ELR (cell line): ENCODE measurements at places on chromosomes 2 and 18.

DNA sequence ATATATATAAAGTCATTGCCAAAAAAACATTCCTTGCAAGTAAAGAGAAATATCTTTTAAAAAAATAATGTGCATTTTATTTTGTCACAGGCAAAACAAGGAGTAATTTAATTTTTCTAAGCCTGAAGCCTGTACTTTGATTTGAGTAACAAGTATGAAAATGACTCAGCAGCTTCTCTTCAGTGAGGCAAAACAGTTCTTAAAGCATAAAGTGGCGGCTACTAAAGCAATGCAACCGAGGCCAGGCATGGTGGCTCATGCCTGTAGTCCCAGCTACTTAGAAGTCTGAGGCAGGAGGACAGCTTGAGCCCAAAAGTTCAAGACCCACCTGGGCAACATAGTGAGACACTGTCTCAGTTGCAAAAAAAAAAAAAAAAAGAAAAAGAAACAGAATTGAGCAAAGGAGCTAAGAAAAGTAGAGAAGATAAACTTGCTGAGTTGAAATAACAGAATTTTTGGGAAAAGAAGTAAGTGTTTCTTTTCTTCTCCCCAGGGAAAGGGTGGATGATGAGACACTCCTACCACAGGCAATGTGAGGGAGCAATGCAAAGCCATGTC is 29.6 kb downstream of the DOK1 start:
- DNase-seq = peak; percentile 59

DNA sequence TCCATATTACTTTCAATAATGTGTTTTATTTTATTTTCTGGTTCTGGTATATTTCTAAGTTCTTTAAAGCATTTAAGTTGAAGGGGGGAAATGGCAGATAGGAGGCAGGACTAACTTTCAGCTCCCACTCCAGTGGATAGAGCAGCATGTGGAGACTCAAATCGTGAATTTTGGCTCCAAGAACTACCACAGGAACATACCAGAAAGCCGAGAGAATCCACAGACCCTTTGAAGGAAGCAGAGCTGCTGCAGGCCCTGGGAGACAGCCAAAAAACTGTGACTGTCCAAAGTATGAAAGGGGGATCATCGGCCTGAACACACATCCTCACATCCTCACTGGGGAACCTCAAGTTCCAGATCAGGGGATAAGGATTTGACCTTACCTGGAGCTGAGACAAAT is 207.6 kb upstream of the VWC2L start:
- no peak for DNase-seq

GRCh38 chr2:174166261-174166660 is 82.1 kb downstream of the OLA1 start:
- no peak for DNase-seq

DNA sequence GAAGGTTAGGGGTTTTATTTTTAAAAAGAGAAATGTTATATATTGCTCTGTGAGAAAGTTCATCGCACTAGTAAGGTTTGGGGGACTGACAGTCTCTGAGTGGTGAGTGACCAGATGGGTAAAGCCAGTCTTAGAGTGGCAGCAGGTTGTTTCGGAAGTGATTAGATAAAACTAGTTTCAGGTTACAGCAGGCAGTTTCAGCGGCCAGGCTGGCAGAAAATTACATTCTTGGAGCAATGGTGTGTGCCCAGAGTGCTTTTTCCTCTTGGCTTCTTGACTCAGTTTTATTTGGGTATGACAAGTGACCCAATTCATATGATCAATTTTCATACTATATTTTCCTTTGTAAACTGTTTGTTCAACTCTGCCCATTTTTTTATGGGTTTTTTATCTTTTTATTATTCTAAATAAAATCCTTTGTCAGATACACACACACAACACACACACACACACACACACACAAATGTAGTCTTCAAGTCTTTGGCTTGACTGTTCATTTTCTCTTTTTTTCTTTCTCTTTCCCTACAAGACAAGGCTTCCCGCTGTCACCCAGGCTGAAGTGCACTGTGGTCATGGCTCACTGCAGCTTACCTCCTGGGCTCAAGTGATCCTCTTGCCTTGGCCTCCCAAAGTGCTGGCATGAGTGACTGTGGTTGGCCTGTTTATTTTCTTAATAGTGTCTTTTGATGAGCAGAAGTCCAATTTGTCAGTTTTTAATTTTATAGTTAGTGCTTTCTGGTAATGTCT is 30.9 kb downstream of the RALBP1 start:
- DNase-seq = no peak

DNA sequence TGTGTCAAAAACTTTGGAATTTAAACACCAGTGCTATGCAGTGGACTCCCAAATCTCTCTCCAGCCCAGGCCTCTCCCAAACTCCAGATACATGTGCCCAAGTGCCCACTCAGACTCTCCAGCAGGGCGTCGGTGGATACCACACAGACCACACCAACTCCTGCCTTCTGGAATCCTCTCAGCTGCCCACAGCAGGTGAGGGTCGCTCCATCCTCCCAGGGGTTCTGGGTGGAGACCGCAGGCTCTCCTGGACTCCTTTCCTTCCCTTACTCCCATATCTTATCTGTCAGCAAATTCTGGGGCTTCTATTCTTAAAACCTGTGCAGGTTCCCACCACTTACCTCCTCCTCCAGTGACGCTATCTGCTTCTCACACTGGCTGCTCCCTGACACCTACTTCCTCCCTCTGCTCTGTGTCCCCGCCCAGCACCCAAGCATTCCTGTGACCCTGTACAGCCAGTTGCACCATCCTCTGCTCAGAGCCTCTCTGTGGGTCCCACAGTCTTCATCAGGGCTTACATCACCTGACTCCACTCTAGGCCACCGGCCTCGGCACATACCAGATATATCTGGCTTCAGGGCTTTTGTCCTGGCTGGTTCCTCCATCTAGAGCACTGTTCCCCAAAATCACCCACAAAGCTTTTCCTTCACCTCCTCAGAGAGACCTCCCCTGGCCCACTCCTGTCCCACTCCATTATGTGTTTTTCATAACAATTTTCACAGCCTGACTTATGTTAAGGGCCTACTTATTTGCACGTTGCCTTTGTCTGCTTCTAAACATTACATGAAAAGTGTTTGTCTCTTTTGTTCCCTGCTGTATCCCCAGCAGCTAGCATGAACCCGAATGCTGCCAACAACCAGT is 2.6 kb upstream of the IMP4 start:
- DNase-seq = no peak

DNA sequence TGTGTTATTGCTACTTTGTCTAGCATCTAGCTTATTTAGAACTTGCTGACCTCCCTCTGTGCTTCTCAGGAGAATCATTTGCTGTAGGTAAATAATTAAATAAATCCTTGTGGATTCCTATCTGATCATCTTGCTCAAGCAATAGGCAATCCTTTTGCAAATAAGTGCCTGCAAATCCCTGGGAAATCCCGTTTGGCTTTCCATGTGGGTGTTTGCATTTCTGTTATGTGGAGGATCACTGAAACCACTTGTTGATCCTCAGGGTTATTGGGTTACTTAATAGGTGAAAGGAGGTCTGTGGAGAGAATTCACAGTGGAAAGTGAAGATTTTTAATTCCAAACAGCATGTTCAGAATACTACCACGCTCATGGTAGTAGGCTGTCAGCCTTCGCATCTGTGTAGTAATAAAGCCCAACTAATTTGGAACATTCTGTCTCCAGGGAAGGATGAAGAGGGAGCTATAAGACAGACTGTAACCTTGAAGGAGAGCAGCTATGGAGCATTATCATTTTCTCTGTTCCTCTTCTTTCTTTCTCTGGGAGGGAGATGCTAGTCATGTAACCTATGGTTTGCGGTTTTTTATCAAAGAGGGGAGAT is 72.5 kb downstream of the GULP1 start:
- DNase-seq = no peak

DNA sequence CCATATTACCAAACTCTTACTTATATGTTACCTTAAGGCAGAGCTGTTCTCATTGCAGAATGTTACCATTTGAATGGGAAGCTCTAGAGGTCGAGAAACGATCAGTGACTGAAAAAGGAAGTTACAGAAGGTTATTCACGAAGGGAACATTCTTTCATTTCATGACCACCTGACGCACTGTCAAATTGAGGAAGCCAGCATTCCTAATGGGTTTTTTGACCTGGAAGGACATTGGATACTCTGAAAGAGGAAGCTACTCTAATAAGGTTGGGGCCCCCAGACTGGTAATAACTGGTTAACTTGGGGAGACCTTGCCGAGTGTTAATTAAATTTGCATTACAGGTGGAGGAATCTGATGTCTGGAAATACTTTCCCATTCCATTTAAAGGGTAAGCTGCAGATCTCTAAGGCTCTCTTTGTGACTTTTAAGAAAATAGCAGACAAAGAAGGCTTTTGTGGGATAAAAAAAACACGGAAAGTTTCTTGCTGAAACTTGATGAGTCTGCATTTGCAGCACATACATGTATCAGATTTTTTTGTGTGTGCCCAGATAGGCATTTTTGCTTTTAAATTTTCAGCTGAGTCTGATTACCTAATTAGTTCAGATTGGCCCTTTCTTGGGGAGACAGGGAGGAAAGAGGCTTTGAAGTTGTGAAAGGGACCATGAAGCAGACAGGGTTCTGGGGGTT is 137.1 kb downstream of the LTBP1 start:
- DNase-seq = no peak

DNA sequence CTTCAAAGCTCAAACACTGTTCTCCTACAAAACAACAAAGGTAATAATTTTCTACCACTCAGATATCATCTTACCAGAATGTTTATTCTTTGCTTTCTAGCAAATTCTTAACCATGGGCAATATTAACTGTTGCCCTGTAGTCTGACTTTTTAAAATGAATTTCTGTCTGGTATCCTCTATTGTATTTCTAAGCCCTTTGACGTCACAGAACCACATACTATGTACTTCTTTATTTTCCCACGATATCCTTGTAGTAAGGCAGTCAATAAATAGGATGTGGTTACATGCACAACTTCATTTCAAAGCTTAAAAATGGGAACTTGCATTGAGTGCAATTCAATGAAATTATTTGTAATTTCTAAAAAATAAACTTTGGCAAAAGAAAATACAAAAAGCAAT is 58.7 kb downstream of the THADA start:
- no peak for DNase-seq

GRCh38 chr2:94977826-94978225 is 47.7 kb upstream of the MAL start:
- DNase-seq = no peak

GRCh38 chr2:59461127-59461526 is 1092.3 kb downstream of the BCL11A start:
- no peak for DNase-seq

DNA sequence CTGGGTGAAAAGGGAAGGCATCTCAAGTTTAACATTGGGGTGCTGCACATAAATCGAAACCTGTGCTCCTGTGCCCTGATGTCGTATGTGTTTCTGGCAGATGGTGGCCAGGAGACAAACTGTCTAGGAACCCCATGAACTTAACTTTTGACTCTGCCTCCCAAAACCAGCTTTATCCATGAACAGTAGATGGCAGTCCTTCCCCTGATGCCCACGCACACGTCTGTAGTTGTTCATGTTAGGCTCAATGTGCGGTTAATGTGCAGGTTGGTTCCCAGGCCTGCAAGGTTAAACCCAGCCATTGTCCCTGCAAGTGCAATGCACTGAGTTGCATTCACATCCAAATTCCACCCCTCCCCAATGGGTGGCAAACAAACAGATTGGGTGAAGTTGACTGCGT is 44.1 kb upstream of the SIX3 start:
- DNase-seq = peak; percentile 9

DNA sequence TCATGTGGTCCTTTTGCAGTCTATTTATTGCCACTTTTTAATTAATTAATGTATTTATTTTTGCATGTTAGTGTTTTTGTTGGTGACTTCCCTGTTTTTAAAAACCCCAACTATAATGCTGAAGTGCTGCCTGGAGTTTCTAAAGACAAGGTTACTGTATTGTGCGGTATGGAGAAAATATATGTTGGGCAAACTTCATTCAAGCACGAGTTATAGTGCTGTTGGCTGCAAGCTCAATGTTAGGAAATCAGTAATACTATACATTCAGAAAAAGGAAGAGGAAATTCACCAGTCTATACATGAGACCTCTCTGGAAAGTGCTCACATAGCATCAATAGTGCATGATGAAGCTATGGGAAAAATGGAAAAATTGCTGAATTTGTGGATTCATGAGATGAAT is 15.4 kb upstream of the RBMS1 start:
- no peak for DNase-seq

GRCh38 chr2:98803405-98804264 is 72.7 kb upstream of the MGAT4A start:
- no peak for DNase-seq

DNA sequence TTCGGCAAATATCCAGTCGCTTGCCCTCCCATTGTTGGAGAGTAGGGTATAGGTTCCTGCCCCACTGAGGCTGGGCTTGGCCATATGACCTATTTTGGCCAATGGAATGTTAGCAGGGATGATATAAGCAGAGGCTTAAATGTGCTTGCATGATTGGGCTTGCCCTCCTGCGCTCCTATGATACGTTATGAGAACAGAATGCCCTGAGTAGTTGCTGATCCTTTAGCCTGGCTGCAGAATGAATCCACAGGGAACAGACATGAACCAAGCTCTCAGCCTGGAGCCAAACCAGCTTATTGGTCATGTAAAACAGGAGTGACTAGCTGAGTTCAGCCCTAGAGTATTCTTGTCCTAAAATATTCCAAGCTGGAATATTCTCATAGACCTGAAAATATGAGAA is 34.8 kb upstream of the IMP4 start:
- no peak for DNase-seq

GRCh38 chr2:217952409-217952808 is 50.4 kb downstream of the TNS1 start:
- no peak for DNase-seq

- DNase-seq = no peak
Observed at GRCh38 chr2:10887476-10887875, 24.3 kb upstream of the KCNF1 start.

DNA sequence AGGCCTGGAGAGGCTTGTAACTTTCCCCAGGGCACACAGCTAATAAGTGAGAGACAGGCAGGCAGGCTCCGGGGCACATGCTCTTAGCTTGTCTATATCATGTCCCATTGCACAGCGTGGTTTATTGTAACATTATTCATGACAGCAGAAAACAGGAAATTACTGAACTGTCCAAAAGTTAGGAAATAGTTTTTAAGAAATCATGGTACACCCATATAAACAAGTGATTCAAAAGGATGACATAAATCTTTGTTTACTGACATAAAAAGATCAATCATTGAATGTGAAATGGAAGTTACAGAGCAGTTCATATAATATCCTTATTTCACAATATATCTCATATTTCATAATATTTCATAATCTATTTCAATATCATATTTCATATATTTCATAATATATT is 34.3 kb upstream of the TXNDC2 start:
- DNase-seq = no peak
